Naive B cell (primary cell): ENCODE measurements at places on chromosomes 13 and 19.

GRCh38 chr13:23868521-23868920 lies 20.7 kb downstream of the MIPEP start:
- no peak for DNase-seq

DNA sequence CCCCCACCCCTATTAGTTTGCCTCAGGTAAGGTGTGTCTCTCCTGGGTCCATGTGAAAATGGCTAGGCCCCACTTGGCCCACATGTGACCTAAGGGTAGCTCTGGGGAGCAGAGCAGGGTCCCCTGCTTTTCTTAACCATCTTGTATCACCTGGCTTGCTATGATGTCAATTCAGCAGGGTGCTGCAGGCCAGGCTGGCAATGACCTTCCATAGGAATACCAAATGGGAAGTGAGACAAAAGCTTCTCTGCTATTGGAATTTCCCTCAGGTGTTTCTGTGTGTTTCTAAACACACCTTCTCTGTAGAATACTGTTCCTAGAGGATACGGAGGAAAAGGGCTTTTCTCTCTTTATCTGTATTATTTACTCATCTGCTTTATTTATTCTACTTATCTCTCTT lies 35.7 kb upstream of the DACH1 start:
- DNase-seq: no peak

GRCh38 chr19:2653710-2654707 lies 48.5 kb downstream of the GNG7 start:
- no peak for DNase-seq

DNA sequence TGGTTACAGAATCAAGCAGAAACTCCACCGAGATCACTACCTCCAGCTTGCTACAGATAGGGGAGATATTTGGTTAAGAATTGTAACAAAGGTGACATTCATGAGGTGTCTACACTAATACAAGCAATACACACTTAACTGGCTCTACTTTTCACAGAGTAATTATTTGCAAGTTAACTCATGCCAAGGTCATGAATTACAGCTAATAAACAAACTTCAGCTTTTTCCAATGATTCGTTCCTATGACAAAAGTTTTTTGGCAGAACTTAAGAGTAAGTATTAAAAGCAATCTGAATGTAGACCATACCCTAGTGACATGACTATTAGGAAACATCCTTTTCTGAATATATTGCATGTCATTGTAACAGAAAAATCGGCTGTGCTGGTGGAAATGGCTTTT lies 72.1 kb downstream of the LHFPL6 start:
- no peak for DNase-seq

- no peak for DNase-seq
Observed at GRCh38 chr13:30900436-30900835, 5.6 kb upstream of the MEDAG start.
